Pons (tissue), 1 donor: ENCODE measurements at places on chromosomes 11 and 22.

GRCh38 chr22:40668611-40669411 lies 10.5 kb upstream of the MCHR1 start:
- no peak for DNase-seq

GRCh38 chr22:29973269-29973668 lies 90.3 kb downstream of the MTMR3 start:
- DNase-seq = no peak

- no peak for DNase-seq
Measured at GRCh38 chr11:11449327-11449726, 96.3 kb upstream of the CSNK2A3 start.

- no peak for DNase-seq
Measured at GRCh38 chr11:115613986-115614632, 109.9 kb upstream of the CADM1 start.

DNA sequence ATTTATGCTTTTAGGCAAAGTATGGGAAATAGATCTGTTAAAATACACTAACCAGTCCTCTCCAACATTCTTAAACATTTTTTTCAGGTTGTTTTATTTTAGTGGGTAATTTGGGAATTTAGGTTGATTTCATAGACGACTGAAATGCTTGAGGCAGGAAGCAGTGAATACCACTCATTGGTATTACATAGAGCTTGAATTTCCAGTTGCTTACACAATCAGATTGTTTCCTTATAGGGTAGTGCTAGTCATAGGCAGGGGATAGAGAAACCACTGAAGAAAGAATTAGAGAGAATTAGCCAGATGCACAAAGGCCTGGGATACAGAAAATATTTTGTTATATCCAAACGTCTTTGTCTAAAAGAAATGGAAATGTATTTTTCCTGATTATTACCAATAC lies 23.9 kb upstream of the LYVE1 start:
- DNase-seq = no peak

DNA sequence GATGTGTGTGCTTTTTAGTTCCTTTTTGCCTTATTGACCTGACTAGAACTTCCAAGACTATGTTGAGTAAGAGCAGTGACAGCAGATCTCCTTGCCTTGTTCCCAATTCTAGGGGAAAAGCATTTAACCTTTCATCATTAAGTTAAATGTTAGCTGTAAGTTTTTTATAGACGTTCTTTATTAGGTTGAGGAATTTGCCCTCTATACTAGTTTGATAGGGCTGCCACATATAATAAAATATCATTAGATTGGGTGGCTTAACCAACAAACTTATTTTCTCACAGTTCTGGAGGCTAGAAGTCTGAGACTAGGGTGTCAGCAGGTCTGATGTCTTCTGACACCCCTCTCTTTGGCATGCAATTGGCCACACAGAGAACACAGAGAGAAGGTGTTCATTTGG lies 32.6 kb upstream of the B3GNT6 start:
- no peak for DNase-seq

DNA sequence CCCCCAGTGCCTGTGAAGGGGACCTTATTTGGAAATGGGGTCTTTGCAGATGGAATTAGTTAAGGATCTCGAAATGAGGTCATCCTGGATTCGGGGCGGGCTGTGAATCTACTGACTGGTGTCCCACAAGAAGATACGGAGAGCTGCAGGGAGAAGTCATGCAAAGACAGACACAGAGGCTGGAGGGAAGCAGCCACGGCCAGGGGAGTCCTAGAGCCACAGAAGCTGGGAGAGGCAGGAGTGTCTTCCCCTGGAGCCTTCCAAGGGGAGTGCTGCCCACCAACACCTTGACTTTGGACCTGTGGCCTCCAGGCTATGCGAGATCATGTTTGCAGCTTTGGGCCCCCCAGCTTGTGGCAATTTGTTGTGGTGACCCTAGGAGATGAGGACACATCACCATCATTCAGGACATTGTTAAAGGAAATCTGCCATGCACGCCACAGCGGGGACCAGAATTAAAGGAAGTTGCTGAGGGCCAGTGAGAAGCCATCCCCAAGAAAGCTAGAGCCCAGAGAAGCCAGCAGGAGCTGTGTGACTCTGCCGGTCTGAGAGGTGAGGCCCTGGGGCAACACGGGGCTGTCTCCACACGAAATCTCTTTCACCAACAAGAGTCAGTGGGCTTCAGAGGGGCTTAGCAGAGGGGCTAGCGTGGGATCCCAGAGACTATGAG lies 434.7 kb downstream of the BRD1 start:
- DNase-seq = no peak

DNA sequence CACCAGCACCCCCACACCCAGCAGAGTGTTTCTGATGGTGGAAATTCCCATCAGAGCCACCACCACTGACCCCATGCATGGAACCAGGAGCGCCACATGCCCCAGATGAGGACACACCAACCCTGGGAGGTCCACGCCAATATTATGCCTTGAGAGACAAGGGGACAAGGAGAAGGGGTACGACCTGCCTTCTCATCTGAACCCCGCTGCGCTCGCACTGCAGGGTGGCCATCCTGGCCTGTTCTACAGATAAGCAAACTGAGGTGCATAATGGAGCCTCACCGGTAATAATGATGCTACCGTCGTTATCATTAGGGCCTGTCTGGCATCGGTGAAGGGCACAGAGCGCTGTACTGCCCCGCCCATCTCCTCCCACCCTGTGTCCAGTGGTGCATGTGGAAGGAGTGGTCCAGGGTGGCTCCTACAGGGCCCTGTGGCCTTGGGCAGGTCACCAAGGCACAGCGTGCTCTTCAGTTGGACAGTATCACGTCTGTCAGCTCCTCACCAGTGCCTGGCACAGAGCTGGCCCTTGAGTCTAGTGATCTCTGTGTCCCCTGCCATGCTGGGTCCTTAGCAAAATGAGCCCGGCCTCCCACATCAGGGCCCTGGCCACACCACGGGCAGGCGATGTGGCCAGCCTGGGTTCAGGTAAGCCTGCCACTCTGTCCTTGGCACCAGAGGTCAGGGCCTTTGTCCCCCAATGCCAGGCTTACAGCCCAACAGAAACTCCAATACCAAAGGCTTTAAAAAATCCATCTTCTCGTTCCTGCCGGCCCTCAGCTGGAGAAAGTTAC lies 92.2 kb downstream of the PHF21B start:
- DNase-seq = no peak

DNA sequence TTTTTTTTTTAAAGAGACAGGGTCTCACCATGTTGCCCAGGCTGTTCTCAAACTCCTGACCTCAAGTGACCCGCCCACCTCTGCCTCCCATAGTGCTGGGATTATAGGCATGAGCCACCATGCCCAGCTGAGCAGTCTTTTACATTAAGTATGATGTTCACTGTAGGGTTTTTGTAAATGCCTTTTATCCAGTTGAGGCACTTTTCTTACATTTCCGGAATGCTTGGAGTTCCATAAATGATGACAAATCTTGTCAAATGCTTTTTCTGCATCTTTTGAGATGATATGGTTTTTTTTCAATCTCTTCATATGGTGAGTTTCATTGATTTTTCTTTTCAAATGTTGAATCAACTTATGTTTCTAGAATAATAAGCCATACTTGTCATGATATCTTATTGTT lies 29.4 kb upstream of the CTTN start:
- DNase-seq = no peak

GRCh38 chr11:35675901-35676610 lies 13.5 kb downstream of the TRIM44 start:
- DNase-seq = no peak

DNA sequence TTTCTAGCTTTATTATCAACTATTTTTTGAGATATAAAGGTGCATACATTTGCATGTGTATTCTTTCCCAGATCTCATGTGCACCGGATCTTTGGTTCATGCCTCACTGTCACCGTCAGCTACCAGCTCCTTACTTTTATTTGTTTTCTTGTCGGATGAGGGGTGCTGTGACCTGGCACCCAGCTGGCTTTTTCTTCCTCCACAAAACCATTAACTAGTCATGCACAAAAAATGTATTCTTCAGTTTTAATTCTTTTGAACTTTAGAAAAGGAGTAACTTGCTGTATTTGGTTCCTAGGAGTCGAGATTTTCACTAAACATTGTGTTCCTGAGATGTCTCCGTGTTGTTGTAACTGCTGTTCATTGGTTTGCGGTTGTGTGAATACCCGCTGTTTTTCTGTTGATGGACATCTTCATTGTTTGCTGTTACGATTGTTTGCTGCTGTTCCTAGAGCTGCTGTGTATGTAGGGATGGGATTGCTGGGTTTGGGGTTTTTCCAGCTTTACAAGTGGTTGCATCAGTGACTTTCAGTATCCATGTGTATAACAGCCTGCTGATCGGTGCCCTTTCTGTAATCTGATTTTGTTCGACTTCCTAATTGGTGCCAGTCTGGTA lies 39.4 kb downstream of the MOV10L1 start:
- no peak for DNase-seq

GRCh38 chr11:64014356-64014755 lies 21.4 kb upstream of the FLRT1 start:
- no peak for DNase-seq

DNA sequence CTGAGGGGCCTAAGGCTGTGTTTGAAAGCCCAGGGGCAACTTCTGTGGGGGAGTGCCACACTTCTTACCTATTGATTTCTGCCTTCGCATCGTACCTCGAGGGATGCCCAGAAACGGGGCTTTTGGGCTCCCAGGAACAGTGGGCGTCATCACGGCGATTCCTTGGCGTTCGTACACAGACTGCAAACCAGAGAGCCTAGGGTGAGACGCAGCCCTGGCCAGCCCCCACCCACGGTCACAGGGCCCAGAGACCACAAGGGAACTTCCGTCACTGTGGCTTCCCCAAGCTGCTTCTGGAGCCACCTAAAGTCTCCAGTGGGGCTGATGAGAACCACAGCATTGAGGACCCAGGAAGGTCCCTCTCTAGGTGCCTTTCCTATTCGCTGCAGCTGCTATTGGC lies 91.9 kb downstream of the CTTN start:
- no peak for DNase-seq

GRCh38 chr11:86476109-86476861 lies 101.6 kb downstream of the CCDC81 start:
- DNase-seq = no peak

GRCh38 chr11:94920311-94920710 lies 53.0 kb downstream of the CWC15 start:
- no peak for DNase-seq

- peak; percentile 37 for DNase-seq
Measured at GRCh38 chr22:41021613-41022454, 70.6 kb upstream of the EP300 start.

DNA sequence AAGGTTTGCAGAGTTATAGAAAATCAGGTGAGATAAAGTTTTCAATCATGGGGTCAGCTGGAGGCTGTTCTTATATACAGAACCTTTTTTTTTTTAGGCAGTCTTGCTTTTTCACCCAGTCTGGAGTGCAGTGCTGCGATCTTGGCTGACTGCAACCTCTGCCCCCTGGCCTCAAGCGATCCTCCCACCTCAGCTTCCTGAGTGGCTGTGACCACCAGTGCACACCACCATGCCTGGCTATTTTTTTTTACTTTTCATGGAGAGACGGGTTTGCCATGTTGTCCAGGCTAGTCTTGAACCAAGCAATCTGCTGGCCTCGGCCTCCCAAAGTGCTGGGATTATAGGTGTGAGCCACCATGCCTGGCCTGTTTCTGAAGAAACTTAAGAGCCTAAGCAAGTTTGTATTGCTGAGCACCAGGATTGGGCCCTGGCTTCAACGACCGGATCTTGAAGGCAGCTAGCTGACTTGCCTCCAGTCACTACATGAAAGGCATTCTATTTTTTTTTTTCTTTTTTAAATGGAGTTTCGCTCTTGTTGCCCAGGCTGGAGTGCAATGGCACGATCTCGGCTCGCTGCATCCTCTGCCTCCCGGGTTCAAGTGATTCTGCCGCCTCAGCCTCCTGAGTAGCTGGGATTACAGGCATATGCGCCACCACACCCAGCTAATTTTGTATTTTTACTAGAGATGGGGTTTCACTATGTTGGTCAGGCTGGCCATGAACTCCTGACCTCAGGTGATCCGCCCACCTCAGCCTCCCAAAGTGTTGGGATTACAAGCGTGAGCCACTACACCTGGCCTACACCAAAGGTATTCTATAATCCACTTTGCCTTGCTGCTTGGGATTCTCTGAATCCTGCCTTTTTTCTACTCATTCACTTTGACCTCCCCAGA lies 7.6 kb downstream of the XBP1 start:
- DNase-seq = no peak

DNA sequence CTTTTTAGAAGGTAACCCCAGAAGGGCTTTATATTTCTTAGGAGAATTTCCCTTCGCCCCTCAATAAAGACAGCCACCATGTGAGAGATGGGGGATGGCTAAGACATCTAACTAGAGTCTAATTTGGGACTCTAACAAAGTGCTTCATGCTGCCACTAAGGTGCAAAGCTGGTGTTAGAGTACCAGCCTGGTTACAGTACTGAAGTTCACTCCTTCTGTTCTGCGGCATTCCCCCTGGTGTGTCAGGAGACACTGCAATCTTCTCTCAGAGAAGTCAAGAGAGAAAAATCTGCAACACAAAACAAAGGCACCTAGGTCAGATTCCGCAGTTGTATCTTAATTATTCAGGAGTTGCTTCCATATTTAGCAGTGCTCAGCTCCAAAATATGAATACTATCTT lies 603.0 kb upstream of the CADM1 start:
- no peak for DNase-seq

- DNase-seq = no peak
Measured at GRCh38 chr11:94780432-94780831, 12.3 kb downstream of the AMOTL1 start.

- DNase-seq = no peak
Measured at GRCh38 chr11:73547706-73548595, 50.0 kb downstream of the FAM168A start.

- no peak for DNase-seq
Measured at GRCh38 chr22:20964799-20965103, 2.3 kb upstream of the AIFM3 start.

DNA sequence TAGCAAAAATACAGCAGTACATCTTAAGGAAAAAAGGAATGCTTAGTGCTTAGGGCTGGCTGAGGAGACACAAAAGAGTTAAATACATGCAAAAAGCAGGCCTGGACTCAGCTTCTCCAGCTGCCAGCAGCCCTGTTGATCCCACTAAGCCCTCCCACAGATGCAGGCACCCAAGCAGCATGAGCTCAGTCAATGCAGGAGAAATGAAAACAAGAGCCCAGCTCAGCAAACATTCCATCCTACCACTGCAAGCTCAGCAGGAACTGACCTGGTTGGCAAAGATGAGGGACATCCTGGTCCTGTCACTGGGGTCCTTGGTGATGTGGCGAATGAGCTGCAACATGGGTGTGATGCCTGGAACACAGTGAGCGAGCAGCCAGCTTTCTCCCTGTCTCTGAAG lies 5.8 kb downstream of the CYB5R2 start:
- no peak for DNase-seq

- no peak for DNase-seq
Measured at GRCh38 chr11:71248251-71248570, 4.2 kb downstream of the SHANK2 start.
